Neural crest cell (in vitro differentiated cells): ENCODE measurements at places on chromosomes 5 and 9. TPM values are rescaled to one million over a fixed set of nuclear protein-coding genes. Genes with fewer than 3 reads are reported as not detected.
A peak's percentile ranks its signal among the peaks of the same experiment; 100 is the strongest.

SCGB3A2 gene
- total RNA-seq, result not detected in 2 replicates

PRDM12 gene
- 2.2 and 2.5 TPM in 2 replicates for total RNA-seq

KIF12 gene
- not detected in 2 replicates for total RNA-seq

F2RL1 gene
- total RNA-seq, result 0.20 and 0.30 TPM in 2 replicates

DRD1 gene
- total RNA-seq, result not detected in 2 replicates

DNA sequence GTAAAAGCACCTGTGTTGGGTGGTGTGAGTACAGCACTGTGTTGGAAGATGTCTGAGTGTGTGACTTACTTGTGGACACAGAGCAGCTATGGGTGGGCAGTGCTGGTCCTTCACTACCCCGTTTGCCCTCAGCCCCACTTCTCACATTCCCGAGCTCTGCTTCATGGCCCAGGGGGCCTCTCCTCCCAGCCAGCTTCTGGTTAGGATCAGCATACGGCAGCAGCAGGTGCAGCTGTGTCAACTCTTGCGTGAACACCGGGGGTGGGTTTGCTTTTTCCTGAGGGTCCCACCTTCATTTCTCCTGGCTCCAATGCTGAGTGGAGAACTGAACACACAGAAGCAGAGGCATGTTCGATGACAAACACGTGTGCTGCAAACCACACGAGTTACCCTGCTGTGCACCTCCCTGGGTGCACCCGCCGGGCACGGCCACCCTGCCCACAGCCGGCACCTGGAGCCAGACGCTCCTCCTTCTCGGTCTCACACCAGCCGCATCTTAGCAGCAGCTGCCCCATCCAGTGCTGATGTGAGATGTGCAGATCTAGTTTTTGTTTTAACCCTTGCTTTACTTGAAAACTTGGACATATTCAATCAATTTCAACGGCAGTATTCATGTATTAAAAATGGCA, 14.9 kb upstream of the SLC6A3 start:
- peaks cover 6% of the 10 kb centered on the region for H3K4me1 ChIP-seq
- H3K27ac ChIP-seq, result no peak overlapping the region
- H3K27me3 ChIP-seq, result peaks cover 11% of the 10 kb centered on the region
- no peak for DNase-seq
- no peak overlapping the region for H3K4me3 ChIP-seq

- no peaks in the 10 kb centered on the region for H3K27me3 ChIP-seq
- peaks cover 46% of the 10 kb centered on the region for H3K4me1 ChIP-seq
- H3K36me3 ChIP-seq, result no peaks in the 10 kb centered on the region
- no peak overlapping the region for H3K4me3 ChIP-seq
- H3K27ac ChIP-seq, result no peak overlapping the region
Observed at GRCh38 chr9:129282731-129283211, 104.7 kb upstream of the IER5L start.

- H3K27ac ChIP-seq, result no peak overlapping the region
- peaks cover 6% of the 10 kb centered on the region for H3K4me1 ChIP-seq
- no peaks in the 10 kb centered on the region for H3K36me3 ChIP-seq
- DNase-seq, result peak; percentile 14
Observed at GRCh38 chr5:97425511-97425910, 242.5 kb upstream of the RIOK2 start.

DNA sequence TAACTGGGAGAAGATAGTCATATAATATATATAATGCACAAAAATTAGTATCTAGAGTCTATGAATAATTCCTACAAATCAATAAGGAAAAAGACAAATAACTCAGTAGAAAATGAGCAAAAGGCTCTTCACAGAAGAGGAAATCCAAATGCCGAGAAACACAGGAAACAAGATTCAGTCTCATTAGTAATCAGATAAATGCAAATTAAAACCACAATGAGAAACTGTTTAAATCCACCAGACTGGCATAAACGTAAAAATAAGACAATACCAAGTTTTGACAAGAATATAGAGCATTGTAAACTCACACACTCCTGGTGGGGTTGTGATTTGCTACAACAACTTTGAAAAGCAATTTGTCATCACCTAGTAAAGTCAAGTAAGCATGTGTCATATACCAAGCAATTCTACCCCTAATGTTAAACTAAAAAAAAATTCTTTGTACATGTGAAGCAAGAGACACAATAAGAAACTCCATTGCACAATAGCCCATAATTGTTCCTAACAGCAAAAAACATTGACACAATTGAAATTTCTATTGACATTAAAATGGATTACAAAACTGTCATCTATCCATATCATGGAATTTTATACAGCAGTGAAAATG, 21.0 kb upstream of the UBLCP1 start:
- H3K4me3 ChIP-seq, result no peak overlapping the region
- no peak overlapping the region for H3K27ac ChIP-seq
- peaks cover 68% of the 10 kb centered on the region for H3K27me3 ChIP-seq
- no peaks in the 10 kb centered on the region for H3K36me3 ChIP-seq
- no peak for DNase-seq

- H3K4me1 ChIP-seq, result no peaks in the 10 kb centered on the region
- no peak overlapping the region for H3K27ac ChIP-seq
- H3K27me3 ChIP-seq, result no peaks in the 10 kb centered on the region
- no peak for DNase-seq
- peaks cover 3% of the 10 kb centered on the region for H3K36me3 ChIP-seq
Observed at GRCh38 chr9:95139126-95139525, 178.4 kb downstream of the FANCC start.

DNA sequence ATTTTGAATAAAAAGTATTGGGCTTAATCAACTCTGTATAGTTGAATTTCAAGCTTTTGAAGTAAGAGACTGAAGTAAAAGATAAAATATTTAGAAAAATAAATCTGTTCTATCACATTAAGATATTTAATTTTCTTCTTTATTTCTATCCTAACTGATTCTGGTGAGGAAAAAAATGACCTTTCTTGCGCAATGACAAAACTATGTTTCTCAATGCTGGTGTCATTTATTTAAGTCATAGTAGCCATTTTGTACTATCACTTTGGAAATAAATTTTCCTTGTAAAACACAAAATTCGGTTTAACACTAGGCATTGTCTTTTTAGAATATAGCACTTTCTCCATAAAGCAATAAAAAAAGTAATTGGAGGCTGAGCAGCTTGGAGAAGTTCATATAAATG, 728.0 kb downstream of the CDH9 start:
- no peaks in the 10 kb centered on the region for H3K36me3 ChIP-seq
- DNase-seq, result no peak
- no peaks in the 10 kb centered on the region for H3K4me1 ChIP-seq

DNA sequence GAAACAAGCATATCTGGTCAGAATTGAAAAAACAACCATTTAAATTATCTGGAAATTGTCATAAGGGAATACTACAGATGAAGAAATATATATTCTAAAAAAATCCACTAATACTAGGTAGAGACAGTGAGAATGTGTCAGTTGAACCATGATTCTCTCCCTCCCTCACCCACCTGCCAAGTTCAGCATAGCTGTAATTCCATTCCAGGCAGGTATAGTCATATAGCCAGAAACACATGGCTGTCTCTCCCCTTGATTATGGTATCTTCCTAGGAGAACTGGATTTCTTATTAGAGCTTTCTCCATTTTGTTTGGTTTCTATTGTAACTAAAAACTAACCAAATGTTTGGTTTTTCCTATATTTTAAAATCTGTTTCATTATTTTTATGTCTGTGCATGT, 509.2 kb downstream of the CDH10 start:
- H3K36me3 ChIP-seq, result no peaks in the 10 kb centered on the region
- no peaks in the 10 kb centered on the region for H3K4me1 ChIP-seq
- no peak overlapping the region for H3K4me3 ChIP-seq
- DNase-seq, result no peak
- H3K27ac ChIP-seq, result no peak overlapping the region

- H3K27ac ChIP-seq, result no peak overlapping the region
- H3K4me1 ChIP-seq, result no peaks in the 10 kb centered on the region
- H3K27me3 ChIP-seq, result no peaks in the 10 kb centered on the region
Observed at GRCh38 chr9:82447343-82447742, 458.8 kb downstream of the SPATA31D1 start.

- no peaks in the 10 kb centered on the region for H3K4me1 ChIP-seq
- no peaks in the 10 kb centered on the region for H3K27me3 ChIP-seq
- H3K36me3 ChIP-seq, result no peaks in the 10 kb centered on the region
- no peak overlapping the region for H3K27ac ChIP-seq
Observed at GRCh38 chr5:159802661-159803060, 113.6 kb upstream of the ADRA1B start.

GRCh38 chr5:124460642-124461041, 285.8 kb downstream of the ZNF608 start:
- peaks cover 5% of the 10 kb centered on the region for H3K36me3 ChIP-seq
- H3K27ac ChIP-seq, result peak overlapping the region; percentile 36
- H3K4me3 ChIP-seq, result no peak overlapping the region
- no peak for DNase-seq
- H3K27me3 ChIP-seq, result no peaks in the 10 kb centered on the region
- H3K4me1 ChIP-seq, result peaks cover 79% of the 10 kb centered on the region

- no peak overlapping the region for H3K4me3 ChIP-seq
- no peaks in the 10 kb centered on the region for H3K4me1 ChIP-seq
- no peak for DNase-seq
- no peaks in the 10 kb centered on the region for H3K36me3 ChIP-seq
- no peaks in the 10 kb centered on the region for H3K27me3 ChIP-seq
Observed at GRCh38 chr9:4540425-4540824, 50.2 kb downstream of the SLC1A1 start.

GRCh38 chr9:93295031-93295430, 111.1 kb downstream of the WNK2 start:
- no peak overlapping the region for H3K27ac ChIP-seq
- no peak for DNase-seq
- peaks cover 3% of the 10 kb centered on the region for H3K27me3 ChIP-seq
- no peaks in the 10 kb centered on the region for H3K36me3 ChIP-seq
- H3K4me1 ChIP-seq, result peaks cover 3% of the 10 kb centered on the region

- no peak overlapping the region for H3K4me3 ChIP-seq
- no peak for DNase-seq
- peaks cover 23% of the 10 kb centered on the region for H3K4me1 ChIP-seq
- no peaks in the 10 kb centered on the region for H3K36me3 ChIP-seq
- H3K27me3 ChIP-seq, result peaks cover 51% of the 10 kb centered on the region
- no peak overlapping the region for H3K27ac ChIP-seq
Observed at GRCh38 chr5:151345187-151345807, 2.1 kb downstream of the SLC36A2 start.

- no peak overlapping the region for H3K4me3 ChIP-seq
- no peak for DNase-seq
- no peaks in the 10 kb centered on the region for H3K36me3 ChIP-seq
- no peaks in the 10 kb centered on the region for H3K4me1 ChIP-seq
- peak overlapping the region; percentile 73 for H3K27ac ChIP-seq
Observed at GRCh38 chr5:164119806-164120447, 614.5 kb downstream of the MAT2B start.

- no peak for DNase-seq
- H3K27ac ChIP-seq, result peak overlapping the region; percentile 74
- no peaks in the 10 kb centered on the region for H3K27me3 ChIP-seq
- H3K4me3 ChIP-seq, result peak overlapping the region; percentile 55
Observed at GRCh38 chr9:91843623-91844148, 106.3 kb downstream of the ROR2 start.

DNA sequence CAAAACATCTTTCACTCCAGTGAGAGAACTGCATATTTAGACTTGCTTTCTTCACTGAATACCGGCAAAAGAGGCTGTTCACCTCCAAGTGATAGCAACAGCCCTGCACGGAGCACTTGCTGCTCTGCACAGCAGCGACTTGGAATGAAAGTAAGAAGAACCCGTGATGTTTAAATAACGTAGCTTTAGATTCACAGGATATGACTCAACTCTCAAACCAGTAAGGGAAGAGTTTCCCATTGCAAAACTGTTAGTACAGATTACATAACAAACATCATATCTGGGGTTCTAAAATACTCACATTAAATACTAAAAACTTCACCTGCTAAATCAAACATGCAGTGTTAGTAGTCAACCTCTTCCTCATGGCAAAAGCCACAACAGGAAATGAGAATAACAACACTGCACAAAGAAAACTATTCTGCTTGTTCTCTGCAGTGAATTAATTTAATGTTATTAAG, 203.4 kb downstream of the MCTP1 start:
- H3K4me3 ChIP-seq, result peak overlapping the region; percentile 29
- no peak for DNase-seq

- no peaks in the 10 kb centered on the region for H3K27me3 ChIP-seq
- no peaks in the 10 kb centered on the region for H3K36me3 ChIP-seq
- DNase-seq, result no peak
- H3K4me3 ChIP-seq, result no peak overlapping the region
Observed at GRCh38 chr9:77464661-77465060, 183.5 kb downstream of the GNA14 start.

- H3K4me1 ChIP-seq, result no peaks in the 10 kb centered on the region
- H3K27me3 ChIP-seq, result peaks cover 79% of the 10 kb centered on the region
- no peaks in the 10 kb centered on the region for H3K36me3 ChIP-seq
Observed at GRCh38 chr5:6319116-6319515, 59.2 kb downstream of the MED10 start.

DNA sequence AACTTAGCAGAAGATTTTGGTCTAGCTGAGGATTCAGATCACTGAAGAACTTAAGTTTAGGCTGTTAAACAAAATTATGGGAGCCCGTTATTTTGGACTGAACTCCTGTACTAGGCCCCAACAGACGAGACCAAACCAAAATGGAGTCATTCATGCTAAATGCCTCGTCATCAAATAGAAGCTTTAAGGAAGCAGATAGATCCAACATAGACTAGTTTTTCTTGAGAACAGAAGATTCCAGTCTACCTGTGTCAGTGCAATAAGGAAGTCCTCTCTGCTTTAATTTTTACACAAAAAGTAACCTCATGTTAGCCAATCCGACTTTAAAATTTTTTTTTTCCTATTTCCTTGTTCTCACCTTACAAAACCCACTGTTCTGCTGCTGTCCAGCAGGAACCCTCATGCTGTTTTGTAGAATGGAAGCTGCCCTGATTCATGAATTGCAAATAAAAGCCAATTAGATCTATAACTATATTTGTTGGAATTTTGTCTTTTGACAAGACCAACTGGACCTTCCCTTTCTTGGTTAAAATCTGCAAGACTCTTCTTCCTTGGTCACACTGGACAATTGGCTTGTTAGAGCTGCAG, 29.0 kb upstream of the GOLM1 start:
- no peak overlapping the region for H3K4me3 ChIP-seq
- peaks cover 26% of the 10 kb centered on the region for H3K4me1 ChIP-seq
- H3K27me3 ChIP-seq, result no peaks in the 10 kb centered on the region

DNA sequence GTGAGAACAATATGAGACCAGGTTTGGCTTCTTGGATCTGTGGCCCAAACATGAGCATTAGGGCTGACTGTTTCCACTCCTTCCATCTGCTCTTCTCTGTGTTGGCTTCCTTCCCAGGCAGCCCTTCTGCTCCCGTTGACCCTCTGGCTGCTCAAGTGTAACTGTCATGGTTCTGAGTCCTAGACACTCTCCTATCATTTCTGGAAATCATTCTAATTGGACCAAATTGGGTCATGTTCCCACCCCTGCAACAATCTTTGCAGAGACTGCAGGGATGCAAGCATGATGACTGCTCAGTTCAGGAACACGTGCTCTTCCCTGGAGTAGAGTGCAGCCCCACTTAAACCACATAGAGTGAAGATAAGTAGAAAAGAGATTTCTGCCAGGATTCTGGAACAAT, 741.4 kb downstream of the TAF11L14 start:
- no peaks in the 10 kb centered on the region for H3K4me1 ChIP-seq
- no peak overlapping the region for H3K4me3 ChIP-seq
- H3K27me3 ChIP-seq, result no peaks in the 10 kb centered on the region
- no peak overlapping the region for H3K27ac ChIP-seq
- H3K36me3 ChIP-seq, result no peaks in the 10 kb centered on the region
